ENCODE measurements at places on chromosomes 3 and 15. TPM values are rescaled to one million over a fixed set of nuclear protein-coding genes. Genes with fewer than 3 reads are reported as not detected.
A peak's percentile ranks its signal among the peaks of the same experiment; 100 is the strongest.

FYCO1 gene
- 42.5 TPM for total RNA-seq

ZNF502 gene
- 0.94 TPM for total RNA-seq

SLC33A1 gene
- total RNA-seq: 18.3 TPM

EPHB3 gene
- total RNA-seq: not detected

TEX9 gene
- total RNA-seq: 1.2 TPM

ALDH1A3 gene
- total RNA-seq: not detected

CFAP100 gene
- total RNA-seq: not detected

AADACL2 gene
- total RNA-seq: not detected

BNC1 gene
- not detected for total RNA-seq

GRCh38 chr3:52291508-52292181, 4.0 kb downstream of the GLYCTK start:
- H3K27me3 ChIP-seq: no peaks in the 10 kb centered on the region
- H3K4me3 ChIP-seq: no peak overlapping the region
- H3K36me3 ChIP-seq: peaks cover 28% of the 10 kb centered on the region
- H3K4me1 ChIP-seq: peaks cover 26% of the 10 kb centered on the region
- DNase-seq: peak; percentile 54
- no peak overlapping the region for H3K27ac ChIP-seq

DNA sequence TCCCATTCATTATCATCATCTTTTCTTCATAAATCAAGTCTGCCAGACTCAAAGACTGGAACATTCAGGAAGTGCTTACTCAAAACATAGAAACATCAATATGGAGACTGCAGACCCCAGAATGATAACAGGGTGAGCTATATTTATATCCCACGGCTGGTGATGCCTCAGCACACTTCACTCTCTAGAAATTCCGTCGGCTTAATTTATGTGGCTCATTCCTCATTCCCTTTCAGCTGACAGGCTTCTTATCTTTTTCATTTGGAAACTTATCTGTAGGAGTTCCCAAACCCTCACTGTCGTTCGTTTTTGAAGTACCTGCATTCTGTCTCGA, 45.5 kb downstream of the RFTN1 start:
- no peaks in the 10 kb centered on the region for H3K27me3 ChIP-seq
- H3K36me3 ChIP-seq: peaks cover 33% of the 10 kb centered on the region
- peaks cover 43% of the 10 kb centered on the region for H3K4me1 ChIP-seq
- H3K4me3 ChIP-seq: peak overlapping the region; percentile 73
- peak overlapping the region; percentile 82 for H3K27ac ChIP-seq

- DNase-seq: no peak
- H3K36me3 ChIP-seq: no peaks in the 10 kb centered on the region
- H3K4me3 ChIP-seq: no peak overlapping the region
- no peak overlapping the region for H3K27ac ChIP-seq
Observed at GRCh38 chr15:72163719-72164118, 33.9 kb downstream of the GRAMD2A start.

GRCh38 chr15:79053894-79054293, 36.7 kb downstream of the RASGRF1 start:
- no peak for DNase-seq
- H3K27ac ChIP-seq: no peak overlapping the region
- no peaks in the 10 kb centered on the region for H3K36me3 ChIP-seq
- no peaks in the 10 kb centered on the region for H3K4me1 ChIP-seq
- no peak overlapping the region for H3K4me3 ChIP-seq
- H3K27me3 ChIP-seq: no peaks in the 10 kb centered on the region

GRCh38 chr3:43366885-43367284, 80.5 kb downstream of the SNRK start:
- no peaks in the 10 kb centered on the region for H3K27me3 ChIP-seq
- H3K27ac ChIP-seq: no peak overlapping the region
- H3K4me3 ChIP-seq: no peak overlapping the region

DNA sequence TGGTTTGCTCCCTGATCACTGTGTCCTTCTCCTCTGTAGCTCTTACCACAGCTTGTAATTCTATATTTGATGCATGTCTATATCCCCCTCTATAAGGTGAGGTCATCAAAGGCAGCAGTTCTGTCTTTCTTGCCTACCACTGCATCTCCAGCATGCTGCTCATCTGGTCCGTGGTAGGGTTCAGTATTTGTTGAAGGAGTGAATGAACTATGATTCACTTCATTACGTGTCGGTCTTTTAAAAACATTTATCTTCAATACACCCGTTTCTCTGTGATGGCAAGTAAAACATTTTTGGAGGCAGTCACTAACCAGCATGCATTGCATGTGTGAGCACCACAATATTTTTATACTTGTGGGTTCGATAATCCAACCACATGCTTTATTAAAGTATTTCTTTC, 27.6 kb downstream of the CHST14 start:
- no peak overlapping the region for H3K4me3 ChIP-seq
- DNase-seq: no peak
- peaks cover 17% of the 10 kb centered on the region for H3K27me3 ChIP-seq
- H3K4me1 ChIP-seq: peaks cover 10% of the 10 kb centered on the region
- no peak overlapping the region for H3K27ac ChIP-seq
- H3K36me3 ChIP-seq: no peaks in the 10 kb centered on the region

DNA sequence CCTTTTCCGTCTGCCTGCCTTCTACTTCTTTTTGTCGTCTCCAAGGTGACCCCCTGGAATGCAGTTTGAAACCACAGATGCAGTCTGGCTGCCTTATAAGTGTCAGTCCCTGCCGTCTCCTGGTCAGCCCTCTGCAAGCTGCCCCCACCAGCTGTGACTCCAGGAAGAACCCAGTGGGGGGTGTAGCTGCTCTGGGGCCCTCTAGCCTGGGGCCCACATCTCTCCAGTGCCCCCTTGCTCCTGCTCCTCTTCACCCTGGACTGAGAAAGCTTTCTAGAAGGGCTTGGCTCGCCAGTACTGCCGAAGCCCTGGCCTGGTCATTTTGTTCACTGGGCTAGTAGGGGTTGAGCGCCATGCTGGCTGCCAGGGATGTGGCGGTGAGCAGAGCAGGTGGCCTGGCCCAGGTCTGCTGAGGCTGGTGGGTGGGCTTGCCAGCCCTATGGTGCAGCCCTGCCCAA, 21.3 kb downstream of the SYNM start:
- H3K4me1 ChIP-seq: no peaks in the 10 kb centered on the region
- no peak for DNase-seq
- H3K27ac ChIP-seq: no peak overlapping the region
- no peak overlapping the region for H3K4me3 ChIP-seq
- no peaks in the 10 kb centered on the region for H3K36me3 ChIP-seq

- no peaks in the 10 kb centered on the region for H3K4me1 ChIP-seq
- no peaks in the 10 kb centered on the region for H3K36me3 ChIP-seq
- H3K4me3 ChIP-seq: no peak overlapping the region
Observed at GRCh38 chr15:97977734-97978133, 17.2 kb downstream of the ARRDC4 start.

GRCh38 chr15:67678993-67679392, 136.5 kb downstream of the MAP2K5 start:
- no peak overlapping the region for H3K27ac ChIP-seq
- no peaks in the 10 kb centered on the region for H3K36me3 ChIP-seq
- H3K27me3 ChIP-seq: no peaks in the 10 kb centered on the region
- no peak for DNase-seq

- no peaks in the 10 kb centered on the region for H3K4me1 ChIP-seq
- DNase-seq: no peak
Observed at GRCh38 chr3:113125951-113126350, 85.4 kb upstream of the BOC start.

DNA sequence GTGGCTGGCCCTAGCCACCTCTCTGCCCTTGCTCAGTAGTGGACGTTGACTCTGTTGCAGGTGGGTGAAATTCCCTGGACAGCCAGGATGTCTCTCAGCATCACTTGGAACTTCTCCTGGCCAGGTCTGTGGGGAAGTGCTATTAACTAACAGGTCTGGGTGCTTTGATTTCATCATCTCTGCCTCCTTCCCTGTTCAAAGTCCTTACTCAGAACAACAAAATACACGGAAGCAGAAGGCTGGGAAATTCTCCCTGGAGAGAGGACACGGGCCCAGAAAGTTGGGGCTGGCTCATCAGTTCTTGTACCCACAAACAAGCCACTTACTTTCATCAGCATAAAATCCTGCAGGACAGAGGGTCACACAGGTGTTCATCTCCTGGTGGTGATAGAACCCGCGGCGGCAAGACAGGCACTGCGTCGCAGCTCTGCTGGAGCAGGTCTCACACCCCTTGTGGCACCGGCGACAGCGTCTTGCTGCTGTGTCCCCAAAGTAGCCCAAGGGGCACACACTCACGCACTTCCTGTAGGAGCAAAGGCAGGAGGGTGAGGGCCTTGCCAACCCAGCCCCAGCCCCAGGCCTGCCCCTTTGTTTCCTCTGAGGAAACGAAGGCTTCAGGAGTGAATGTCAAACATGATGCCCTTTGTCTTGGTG, 29.6 kb upstream of the SNRPA1 start:
- H3K4me3 ChIP-seq: no peak overlapping the region
- H3K4me1 ChIP-seq: peaks cover 9% of the 10 kb centered on the region
- H3K36me3 ChIP-seq: no peaks in the 10 kb centered on the region
- no peak for DNase-seq
- no peak overlapping the region for H3K27ac ChIP-seq

DNA sequence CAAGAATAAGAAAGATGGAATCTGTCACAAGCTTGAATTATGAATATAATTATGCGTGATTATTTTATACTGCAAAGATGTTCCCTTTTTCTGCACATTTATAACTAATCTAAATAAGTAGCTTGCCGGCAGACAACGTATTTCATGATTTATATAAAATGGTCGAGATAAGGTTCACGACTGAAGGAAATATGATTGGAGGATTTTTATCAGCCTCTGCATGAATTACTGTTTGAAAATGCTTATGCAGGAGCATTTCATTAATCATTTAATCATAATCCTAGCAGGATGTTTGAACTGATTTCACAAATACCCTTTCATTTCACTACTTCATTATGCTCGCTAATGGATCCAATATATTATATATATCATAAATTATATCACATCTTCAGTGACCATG, 580.0 kb downstream of the FOXP1 start:
- peaks cover 35% of the 10 kb centered on the region for H3K36me3 ChIP-seq
- H3K27me3 ChIP-seq: no peaks in the 10 kb centered on the region
- no peak overlapping the region for H3K4me3 ChIP-seq
- no peak overlapping the region for H3K27ac ChIP-seq
- no peak for DNase-seq

DNA sequence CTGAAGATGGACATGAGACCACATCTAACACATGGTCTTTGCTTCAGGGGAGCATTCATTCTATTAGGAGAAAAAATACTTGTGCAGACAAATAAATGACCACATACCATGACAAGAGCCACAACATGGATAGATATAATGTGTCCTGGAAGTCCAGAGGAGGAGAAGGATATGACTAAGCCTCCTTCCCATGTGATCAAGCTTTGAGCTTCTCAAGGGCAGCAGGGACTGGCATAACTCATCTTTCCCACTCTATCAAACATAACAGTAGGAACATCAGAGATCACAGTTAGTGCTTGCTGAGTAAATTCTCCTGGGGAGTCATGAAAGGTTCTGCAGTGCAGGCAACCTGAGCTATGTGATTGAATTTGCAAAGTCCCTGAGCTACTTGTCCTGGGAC, 86.0 kb upstream of the LPP start:
- no peaks in the 10 kb centered on the region for H3K36me3 ChIP-seq
- no peaks in the 10 kb centered on the region for H3K27me3 ChIP-seq
- no peak overlapping the region for H3K27ac ChIP-seq
- no peaks in the 10 kb centered on the region for H3K4me1 ChIP-seq

DNA sequence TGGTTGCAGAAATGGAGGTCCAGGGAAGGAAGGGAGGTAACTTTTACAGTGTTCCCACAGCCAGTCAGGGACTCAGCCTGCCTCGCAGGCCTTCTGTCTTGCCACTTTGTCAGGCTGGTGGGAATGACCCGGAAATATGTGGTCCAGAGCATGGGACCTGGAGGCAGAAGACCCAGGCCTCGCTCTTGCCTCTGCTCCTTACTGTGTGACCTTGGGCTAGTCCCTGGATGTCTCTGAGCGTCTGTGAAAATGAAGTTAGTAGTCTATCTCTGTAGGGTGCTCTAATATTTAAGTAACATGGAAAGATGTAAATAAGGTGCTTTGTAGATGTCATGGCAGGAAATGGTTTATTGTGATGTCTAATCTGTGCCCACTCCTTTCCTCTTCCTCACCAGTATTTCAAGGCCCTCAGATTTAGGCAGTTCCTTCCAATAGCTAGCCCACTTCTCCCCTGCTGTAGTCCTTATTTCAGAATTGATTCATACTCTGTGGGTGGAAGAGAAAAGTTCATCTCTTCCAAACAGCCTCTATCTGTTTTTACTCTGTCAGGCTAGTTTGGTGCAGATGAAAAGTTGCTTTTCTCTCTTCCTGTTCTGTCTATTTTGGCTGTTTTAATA, 9.1 kb downstream of the CORO2B start:
- no peak for DNase-seq
- no peaks in the 10 kb centered on the region for H3K4me1 ChIP-seq
- H3K27ac ChIP-seq: no peak overlapping the region
- no peak overlapping the region for H3K4me3 ChIP-seq

DNA sequence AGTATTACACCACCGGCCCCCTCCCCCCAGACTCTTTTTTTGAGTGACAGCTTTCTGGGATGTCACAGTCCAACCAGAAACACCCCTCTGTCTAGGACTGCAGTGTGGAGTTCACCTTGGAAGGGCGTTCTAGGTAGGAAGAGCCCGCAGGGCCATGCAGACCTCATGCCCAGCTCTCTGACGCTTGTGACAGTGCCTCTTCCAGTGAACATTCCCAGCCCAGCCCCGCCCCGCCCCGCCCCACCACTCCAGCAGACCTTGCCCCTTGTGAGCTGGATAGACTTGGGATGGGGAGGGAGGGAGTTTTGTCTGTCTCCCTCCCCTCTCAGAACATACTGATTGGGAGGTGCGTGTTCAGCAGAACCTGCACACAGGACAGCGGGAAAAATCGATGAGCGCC, 63.6 kb downstream of the AAGAB start:
- peaks cover 77% of the 10 kb centered on the region for H3K36me3 ChIP-seq
- H3K27ac ChIP-seq: no peak overlapping the region
- no peak overlapping the region for H3K4me3 ChIP-seq

GRCh38 chr3:105367063-105367405, 325 bp downstream of the ALCAM start:
- H3K4me3 ChIP-seq: peak overlapping the region; percentile 94
- no peak for DNase-seq
- peak overlapping the region; percentile 90 for H3K27ac ChIP-seq
- peaks cover 37% of the 10 kb centered on the region for H3K4me1 ChIP-seq

GRCh38 chr3:194485881-194486539, 792 bp downstream of the ATP13A3 start:
- H3K27ac ChIP-seq: peak overlapping the region; percentile 83
- DNase-seq: peak; percentile 57
- H3K27me3 ChIP-seq: no peaks in the 10 kb centered on the region

GRCh38 chr3:197749315-197749600, 425 bp upstream of the FYTTD1 start:
- H3K36me3 ChIP-seq: no peaks in the 10 kb centered on the region
- H3K27me3 ChIP-seq: no peaks in the 10 kb centered on the region
- peak; percentile 79 for DNase-seq

All from CD4-positive, CD25-positive, alpha-beta regulatory T cell (primary cell).